ENCODE measurements at places on chromosomes 7 and 10. TPM values are rescaled to one million over a fixed set of nuclear protein-coding genes. Genes with fewer than 3 reads are reported as not detected.

Gene ZNF12
- 45.3 TPM for total RNA-seq

Gene LBX1
- not detected for total RNA-seq

Gene LRRD1
- total RNA-seq, result 0.44 TPM

Gene IGFBP3
- total RNA-seq, result 105 TPM

Gene LIPK
- not detected for total RNA-seq

Gene SORBS1
- total RNA-seq, result 72.9 TPM

Gene AGAP5
- total RNA-seq, result 8.0 TPM

Gene RNLS
- total RNA-seq, result 14.6 TPM

Gene REEP3
- 46.3 TPM for total RNA-seq
